ENCODE measurements at places on chromosomes 2 and 18.

GRCh38 chr2:204362581-204362980, 182.7 kb upstream of the PARD3B start:
- no peak for DNase-seq

DNA sequence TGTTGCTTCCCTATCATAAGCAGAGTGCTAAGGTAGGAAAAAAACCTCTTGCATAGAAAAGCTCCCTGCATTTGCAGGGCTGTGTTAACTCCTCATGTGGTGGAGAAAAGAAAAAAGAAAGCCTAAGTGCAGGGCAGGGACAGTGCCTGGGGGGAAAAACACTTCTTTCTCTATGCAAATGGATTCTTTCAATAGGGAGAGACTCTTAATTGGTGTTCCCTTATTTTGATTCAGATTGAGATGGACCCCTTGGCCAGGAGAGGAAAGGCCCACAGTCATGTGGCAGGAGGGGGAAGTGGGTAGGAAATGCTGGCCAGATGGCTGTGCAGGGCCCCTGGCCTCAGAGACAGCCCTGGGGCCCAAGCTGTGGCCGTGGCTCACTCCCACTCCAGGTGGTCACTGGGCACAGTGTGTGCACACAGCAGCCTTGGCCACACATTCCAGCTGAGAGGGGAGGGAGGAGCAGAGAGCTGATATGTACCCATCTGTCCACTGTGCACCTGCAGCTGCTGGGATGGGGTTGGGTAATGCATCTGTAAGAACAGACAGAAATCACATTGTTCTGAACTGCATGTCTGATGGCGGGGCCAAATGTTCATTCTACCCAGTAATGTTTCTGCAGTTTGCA, 410.4 kb downstream of the DSC3 start:
- DNase-seq: no peak

- peak; percentile 32 for DNase-seq
These were observed 10.9 kb downstream of the ITM2C start for GRCh38 chr2:230875347-230876315.

DNA sequence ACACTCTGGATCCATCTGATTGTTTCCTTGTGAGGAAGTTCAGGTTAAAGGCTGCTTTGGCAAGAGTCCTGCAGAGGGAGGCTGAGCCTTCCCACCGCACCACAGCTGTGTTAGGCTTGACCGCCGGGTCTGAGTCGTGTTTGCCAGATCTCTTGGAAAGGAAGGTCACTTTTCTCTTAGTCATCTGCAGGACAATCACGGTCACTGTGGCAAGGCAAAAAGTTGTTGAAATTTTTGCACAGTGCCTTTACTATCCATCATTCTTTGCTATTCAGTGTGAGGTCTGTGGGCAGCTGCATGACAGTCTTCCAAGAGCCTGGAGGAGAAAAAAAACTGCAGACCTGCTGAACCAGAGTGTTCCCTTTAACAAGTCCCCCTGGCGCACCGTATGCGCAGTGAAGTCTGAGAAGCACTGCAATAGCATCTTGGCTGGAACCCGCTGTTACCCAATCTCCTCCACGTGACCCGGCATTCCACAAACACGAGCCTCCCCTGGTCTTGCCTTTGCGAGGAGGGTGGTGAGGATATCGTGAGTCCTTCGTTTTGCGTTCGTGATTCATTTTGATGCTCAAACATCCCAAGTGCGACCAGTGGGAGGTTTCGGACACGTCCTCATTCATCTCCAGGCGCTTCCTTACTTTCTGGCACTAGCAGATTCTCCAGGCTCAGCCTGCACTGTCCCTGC, 23.0 kb downstream of the BIN1 start:
- peak; percentile 90 for DNase-seq
